ENCODE measurements at places on chromosomes 12 and 14. TPM values are rescaled to one million over a fixed set of nuclear protein-coding genes. Genes with fewer than 3 reads are reported as not detected.

DNA sequence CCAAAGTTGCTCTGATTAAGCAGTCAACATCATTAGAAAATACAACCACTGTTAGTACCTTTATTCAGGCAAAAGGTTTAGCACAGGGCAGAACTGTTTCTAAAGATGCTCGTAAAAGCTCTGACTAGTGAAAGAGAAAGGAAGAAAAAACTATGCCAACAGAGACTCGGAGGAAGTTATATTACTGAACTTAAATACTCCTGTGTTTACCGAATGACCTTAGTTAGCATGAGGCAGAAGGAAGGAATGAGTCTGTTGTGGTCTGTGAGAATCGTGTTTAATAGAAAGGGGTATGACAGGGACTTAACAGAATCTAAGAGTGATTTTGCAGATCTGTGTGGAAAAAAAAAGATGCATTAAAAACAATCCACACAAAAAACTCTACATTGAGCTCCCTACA lies 84.1 kb upstream of the OVCH1 start:
- no peak for DNase-seq

- DNase-seq, result no peak
Measured at GRCh38 chr14:68627868-68628604, 164.8 kb downstream of the ZFP36L1 start.

GRCh38 chr14:69079188-69079742 lies 73.7 kb downstream of the DCAF5 start:
- DNase-seq, result peak; percentile 63

GRCh38 chr12:111570084-111570961 lies 28.8 kb downstream of the ATXN2 start:
- DNase-seq, result peak; percentile 74

DNA sequence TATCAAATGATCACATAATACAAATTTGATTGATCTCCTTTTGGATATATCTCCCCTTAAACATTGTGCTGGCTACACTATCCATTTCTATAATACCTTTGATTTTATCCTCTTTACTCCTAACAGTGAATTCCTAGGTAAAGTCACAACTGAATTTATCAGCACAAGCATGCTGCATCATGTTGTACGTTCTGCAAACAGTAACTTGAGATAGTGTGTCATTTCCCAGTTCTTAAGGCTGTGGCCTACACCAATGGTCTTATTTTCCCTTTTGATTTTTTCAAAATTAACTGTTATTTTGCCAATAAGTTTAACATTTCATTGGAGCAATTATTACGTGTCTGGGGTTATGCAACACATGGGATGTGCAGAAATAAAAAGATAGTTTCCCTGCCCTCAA lies 24.8 kb downstream of the PRKCH start:
- DNase-seq, result no peak

- no peak for DNase-seq
Measured at GRCh38 chr12:124413401-124413800, 118.5 kb downstream of the RFLNA start.

DNA sequence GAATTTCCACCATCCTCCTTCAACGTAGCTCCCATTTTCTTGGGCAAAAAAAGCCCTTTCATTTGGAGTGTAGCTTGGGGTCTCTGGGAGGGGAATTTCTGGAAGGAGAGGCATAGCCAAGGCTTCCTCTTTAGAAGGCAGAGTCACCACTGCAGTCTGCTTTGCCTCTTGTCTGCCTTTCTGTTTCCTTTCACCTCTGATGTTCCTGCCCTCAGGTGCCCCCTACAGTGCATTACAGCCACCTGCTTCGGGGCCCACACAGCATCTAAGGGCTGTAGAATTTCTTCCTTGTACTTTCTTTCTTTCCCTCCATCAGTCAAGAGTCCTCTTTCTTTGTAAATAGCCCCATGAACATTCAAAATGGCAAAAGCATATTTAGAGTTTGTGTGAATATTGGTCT lies 1313.9 kb downstream of the TMEM121 start:
- no peak for DNase-seq

GRCh38 chr12:90936230-90937005 lies 18.6 kb downstream of the CCER1 start:
- no peak for DNase-seq

- DNase-seq, result no peak
Measured at GRCh38 chr12:38775457-38775856, 129.9 kb downstream of the CPNE8 start.

GRCh38 chr12:56234746-56235436 lies 5.0 kb downstream of the SLC39A5 start:
- no peak for DNase-seq

- DNase-seq, result no peak
Measured at GRCh38 chr14:77230914-77231313, 40.1 kb downstream of the NGB start.

Gene RHOJ
- not detected for polyA plus RNA-seq

Gene SOCS2
- polyA plus RNA-seq, result 18.1 TPM

Gene PPTC7
- polyA plus RNA-seq, result 14.7 TPM
